Stimulated activated naive CD4-positive, alpha-beta T cell treated with Interleukin-2 at 50 U/mL for 16 hours (primary cell): ENCODE measurements at places on chromosomes 16 and 17.

DNA sequence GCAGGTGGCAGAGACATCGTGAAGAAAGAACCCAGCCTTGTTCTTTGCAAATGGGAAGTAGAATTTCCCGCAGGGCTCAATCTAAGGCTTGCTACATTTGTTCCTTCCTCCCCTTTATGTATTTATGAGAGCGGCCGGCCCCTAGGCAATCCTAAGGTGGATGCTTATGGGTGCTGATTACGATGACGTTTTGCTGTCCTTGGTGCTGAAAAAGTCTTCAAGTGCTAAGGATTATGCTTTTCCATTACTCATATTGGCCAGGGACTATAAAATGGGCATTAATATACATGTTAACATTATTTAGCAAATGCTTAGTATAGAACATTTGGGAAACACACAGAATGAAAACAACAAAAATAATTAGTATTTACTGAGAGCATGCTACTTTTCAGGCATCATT, 313.3 kb upstream of the XYLT1 start:
- DNase-seq = no peak

DNA sequence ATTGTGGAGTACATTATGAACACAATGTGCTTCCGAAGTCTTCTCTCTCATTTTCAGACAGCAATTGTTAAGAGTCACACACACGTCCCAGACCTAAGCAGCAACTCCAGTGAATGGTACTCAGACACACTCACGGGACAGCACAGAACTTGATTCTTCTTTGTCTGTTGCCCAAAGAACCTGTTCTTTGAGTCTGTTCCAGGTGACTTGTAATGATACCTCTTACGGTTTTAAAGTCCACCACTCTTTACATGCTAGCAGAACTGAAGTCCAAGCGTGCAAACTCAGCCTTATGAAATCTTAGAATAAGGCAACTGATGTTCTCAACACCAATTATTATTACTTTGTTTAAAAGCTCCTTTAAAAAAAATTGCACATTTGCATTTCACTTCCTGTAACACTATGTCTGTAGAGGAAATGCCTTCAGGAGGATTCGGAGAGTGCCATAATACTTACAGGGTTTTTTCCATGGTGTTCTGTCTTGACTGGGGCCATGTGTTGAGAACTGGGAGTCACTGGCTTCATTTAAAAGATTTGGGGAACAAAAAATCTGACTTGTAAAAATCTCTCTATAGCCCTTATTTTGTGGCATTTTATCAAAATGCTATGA, 48.1 kb downstream of the MARF1 start:
- no peak for DNase-seq

DNA sequence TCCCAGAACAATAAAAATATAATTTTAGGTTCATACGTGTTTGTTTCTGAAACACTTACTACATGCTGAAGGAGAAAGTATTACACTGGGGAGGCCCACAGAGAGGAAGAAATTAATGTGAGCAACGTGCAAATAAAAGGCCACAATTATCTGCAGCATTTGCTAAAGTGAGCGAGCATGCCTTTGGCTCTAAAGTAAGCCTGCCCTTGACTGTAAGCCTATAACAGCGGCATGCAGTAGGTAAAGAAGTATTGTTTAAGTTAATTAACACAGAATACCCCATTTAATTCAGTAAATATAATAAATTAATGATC, 13.2 kb upstream of the COTL1 start:
- DNase-seq = no peak

GRCh38 chr17:32927724-32928585, at the start of gene TMEM98:
Gene TMEM98 (plus strand): TSS chr17:32928153. CDS start chr17:32931529, 3,376 bp downstream.
- DNase-seq = no peak

DNA sequence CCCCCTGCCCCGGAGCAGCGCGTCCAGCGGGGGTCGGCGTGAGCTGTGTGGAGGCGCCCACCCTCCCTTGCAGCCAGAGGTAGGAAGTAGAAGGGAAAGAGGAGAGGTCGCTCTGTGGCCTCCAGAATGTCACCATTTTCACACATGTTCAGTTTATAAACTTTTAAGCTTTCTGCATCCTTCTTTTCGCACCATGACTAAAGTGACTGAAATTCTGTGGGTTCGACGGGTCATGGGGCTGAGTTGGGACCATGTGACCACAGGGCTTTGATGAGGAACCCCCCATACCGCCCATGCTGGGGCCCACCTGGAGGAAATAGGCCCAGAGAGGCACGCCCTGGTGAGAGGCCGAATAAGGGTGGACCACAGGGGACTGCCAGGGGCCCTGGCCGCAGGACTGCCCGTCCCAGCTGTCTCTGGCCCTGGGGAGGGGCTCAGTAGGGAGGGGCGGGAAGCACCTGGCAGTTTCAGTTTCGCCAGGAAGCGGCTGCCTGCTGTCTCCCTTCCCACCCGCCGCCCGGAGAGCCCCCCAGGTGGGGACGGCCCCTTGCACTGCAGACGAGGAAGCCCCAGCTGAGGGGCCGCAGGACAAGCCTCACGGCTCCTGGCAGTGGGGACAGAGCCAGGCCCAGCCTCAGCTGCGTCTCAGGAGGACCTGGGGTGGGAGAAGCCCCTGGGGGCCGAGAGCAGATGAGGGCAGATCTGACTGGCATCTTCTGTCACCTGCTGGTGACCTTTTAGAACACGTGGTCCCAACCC, 9.0 kb downstream of the CBFA2T3 start:
- DNase-seq = no peak
